ENCODE measurements at places on chromosomes 4 and X. TPM values are rescaled to one million over a fixed set of nuclear protein-coding genes. Genes with fewer than 3 reads are reported as not detected.

F8A3 gene
- 5.2 TPM for total RNA-seq

PLK4 gene
- 49.6 TPM for total RNA-seq

STAP1 gene
- total RNA-seq, result not detected

GPR78 gene
- total RNA-seq, result not detected

GRCh38 chrX:123486297-123486696 is 246.6 kb downstream of the THOC2 start:
- no peak for DNase-seq

DNA sequence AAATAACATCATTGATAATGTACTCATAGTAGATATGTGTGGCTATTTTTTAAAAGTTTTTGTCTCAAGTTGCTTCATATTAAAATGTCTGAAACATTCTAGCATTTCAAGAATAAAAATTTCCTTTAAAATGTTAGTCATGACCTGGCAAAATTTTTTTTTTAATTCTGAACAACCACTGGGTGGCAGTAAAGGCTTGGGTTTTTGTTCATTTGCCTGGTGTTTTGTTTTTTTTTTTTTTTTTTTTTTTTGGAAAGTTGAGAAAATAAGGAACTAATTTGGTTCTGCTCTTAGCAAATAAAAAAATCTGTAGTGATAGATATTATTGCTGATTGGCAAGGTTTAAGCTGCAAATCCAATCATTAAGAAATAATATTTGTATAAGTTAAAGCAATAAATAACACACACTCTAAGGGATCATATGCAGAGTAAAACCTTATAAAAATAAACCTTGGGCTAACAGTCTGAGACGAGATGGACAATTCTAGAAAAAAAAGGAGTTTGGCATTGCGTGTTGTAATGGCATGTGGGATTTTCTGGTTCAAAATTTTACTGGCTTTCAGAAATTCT is 81.4 kb downstream of the CEP44 start:
- DNase-seq, result peak; percentile 14

GRCh38 chr4:109248322-109248900 is 54.0 kb downstream of the COL25A1 start:
- DNase-seq, result no peak

GRCh38 chrX:68920561-68920960 is 91.7 kb downstream of the EFNB1 start:
- no peak for DNase-seq

DNA sequence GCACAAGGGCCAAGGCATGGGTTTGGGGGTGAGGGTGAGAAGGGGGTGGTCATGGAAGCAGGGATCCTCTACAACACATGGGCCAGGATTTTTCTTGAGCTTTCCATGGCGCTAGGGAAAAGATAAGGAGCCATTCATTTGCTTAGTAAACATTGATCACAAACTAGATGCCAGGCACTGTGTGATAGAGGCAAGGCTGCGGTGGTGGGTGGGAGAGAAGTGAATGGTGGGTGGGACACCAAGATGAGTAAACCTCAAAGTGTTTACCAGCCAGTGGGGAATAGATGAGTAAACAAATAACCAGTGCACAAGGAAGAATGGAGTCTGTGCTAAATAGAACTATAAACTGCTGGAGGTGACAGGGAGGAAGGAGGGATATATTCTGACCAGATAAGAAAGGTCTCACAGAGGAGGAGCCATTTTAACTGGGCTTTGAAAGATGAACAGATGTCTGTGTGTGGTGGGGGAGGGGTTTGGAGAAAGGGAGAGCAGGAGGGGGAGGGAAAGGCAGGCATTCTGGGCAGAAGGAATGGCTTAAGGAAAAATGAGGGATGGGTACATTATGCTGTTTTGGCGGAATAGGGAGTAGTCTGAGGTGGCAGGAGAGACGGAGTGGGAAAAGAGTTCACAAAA is 48.0 kb upstream of the LAS1L start:
- DNase-seq, result no peak

DNA sequence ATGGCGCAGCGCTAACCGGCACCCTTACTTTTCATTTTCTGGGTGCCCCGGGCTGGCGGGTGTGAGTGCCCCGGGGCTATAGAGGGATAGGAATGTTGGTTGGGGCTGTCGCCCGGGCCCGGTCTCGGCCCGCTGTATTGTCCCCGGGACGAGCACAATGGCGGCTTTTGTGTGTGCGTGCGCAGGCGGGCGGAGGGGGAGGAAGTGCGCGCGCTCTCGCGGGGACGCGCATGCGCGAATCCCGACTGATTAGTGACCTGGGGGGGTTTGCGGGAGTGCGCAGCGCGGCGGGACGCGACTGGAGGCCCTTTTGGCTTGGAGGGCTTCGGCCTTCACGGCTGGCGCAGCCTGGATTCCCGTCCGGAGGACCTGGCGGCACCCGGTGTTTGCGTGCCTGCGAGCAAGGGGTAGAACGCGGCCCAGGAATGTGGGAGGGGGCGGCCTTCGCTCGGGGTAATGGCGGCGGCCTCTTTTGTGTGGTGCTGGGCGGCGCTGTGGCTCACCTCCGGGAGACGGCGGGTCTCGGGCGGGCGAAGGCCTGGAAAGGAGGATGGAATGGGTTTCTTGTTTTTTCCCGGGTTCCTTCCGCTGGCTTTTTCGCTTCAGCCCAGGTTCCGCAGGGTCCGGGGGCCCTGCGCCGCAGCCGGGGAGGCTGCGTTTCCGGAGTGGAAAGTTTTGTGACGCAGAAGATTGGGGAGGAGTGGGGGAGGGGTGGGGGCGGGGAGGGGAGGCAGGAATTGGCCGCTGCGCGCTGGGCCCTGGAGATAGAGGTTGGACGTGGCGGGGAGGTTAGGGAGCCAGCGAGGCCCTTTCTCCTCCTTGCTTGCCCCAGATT is 618 bp downstream of the DDX3X start:
- DNase-seq, result peak; percentile 64

- DNase-seq, result no peak
These were observed 67.2 kb downstream of the RPS3A start for GRCh38 chr4:151166636-151167035.

DNA sequence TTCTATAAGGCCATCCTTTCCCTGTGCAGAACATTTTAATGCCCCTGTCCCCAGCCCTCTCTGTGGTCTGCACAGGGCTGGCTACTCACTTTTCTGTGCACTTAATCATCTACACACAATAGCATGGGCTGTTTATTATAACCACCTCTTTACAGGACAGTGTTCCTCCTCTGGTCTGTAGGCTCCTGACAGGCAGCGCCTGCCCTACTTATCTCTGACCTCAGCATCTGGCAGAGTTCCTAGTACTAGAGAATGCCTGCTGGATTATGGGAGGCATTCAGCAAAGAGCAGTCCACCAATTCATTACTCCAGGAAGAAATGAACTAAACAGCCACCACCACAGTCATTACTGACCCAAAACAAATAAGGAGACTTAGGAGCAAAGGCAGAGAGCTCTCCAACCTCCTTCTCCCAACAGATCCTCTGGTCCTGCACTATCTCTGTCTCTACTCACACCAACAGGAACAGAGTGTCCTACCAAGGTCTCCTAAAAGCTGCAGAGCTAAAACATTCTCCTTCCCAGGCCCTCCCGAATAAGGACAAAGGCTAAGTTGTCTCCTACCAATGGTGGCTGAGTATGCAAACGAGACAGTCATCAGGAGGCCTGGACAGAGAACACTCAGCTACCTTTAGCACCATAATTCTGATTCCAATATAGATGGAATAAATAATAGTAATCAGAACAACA is 279.2 kb downstream of the QDPR start:
- no peak for DNase-seq

DNA sequence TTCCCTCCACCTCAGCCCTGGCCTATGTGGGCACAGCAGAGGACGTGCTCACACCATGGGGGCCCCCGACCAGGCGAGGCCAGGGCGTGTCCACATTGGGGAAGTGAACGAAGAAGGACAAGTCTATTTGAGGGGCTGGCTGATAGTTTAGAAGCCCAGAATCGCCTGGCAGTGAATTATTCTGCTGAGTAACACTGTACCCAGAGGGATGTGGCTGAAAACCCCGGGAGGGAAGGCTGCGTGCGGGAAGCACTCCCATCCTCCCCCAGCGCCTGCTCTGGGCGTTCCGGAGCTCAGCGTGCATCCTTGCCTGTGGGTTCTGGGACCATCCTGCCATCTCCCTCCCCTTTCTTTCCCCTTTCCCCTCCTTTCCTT is 66.6 kb downstream of the TRMT44 start:
- no peak for DNase-seq

DNA sequence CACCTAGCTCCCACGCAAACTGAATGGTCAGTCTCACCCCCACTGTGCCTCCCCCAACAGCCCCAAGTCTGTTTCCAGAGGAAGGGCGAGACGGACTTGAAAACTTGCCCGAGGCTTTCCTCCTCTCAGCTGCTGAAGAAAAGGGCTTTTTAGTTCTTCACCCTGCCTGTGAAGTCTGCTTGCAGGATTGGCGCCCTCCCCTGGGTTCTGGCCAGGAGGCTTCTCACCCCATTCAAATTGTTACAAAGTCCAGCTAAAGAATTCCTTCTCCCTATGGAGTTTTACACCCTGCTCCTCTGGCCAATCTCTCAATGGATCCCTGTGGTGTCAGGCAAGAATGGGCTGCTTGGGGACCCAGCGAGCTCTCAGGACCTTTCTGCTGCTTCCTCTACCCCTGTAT is 241.0 kb downstream of the AFF2 start:
- no peak for DNase-seq

DNA sequence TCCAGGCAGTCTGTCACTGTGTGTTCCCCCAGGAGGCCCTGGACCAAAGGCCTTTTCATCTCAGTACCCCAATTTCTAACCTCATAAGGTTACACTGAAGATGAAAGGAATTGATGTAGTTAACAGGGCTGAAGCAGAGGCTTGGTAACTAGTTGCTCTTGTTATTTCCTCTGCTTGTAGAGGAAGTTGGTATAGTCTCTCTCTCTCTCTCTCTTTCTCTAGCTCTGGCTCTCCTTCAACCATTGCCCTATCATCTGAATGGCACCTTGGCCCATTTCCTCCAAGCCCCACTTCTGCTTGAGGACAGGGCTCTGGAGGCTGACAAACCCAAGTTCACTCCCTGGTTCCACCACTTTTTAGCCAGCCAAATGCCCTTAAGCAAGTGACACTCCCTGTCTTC is 96.1 kb downstream of the MAMLD1 start:
- no peak for DNase-seq

- DNase-seq, result no peak
These were observed 233.0 kb upstream of the CLNK start for GRCh38 chr4:10917566-10917965.
